DMS79 treated with DMSO at 0.1 percent for 48 hours (cell line): ENCODE measurements at places on chromosomes 13 and 19.
A peak's percentile ranks its signal among the peaks of the same experiment; 100 is the strongest.

- DNase-seq, result no peak
Measured at GRCh38 chr13:46097015-46097414, 7.8 kb downstream of the CPB2 start.

DNA sequence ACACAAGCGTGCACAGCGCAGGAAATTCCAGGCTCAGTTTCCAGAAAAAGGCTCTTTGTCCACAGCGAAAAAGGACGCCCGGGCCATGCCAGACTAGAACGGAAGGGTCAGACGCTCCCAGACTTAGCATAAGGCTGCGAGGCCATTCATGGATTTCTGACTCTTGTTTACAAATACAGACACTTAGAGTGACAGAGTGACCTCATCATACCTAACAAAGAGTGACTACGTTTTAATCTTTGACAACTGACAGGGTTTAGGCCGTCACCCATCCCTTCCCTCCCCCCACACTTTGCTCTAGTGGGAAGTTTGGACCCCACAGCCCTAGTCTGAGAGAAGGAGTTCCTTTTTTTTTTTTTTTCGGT is 418 bp upstream of the ZNF709 start:
- DNase-seq, result no peak

DNA sequence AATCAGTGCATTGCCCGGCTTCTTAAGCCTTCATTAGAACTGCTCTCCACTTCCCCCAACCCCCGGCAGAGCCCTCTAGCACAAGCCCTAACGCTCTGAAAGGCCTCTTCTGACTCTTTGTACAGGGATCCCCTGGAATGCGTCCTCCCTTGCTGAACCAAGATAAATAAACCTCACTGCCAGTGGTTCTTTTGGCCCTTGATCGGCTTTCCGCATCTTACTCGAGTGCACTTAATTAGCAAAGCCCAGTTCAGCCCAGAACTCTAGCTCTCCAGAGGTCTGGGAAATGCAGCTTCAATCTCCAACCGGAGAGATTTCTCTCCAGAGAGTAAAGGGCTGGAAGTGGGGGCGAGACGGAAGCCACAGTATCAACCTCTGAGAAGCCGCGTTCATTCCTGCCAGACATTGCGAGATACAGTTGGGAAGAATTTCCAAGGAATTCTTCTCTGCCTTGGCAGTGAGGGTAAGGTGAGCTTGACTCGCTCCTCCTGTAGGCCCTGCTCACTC is 8.7 kb upstream of the ZNF444 start:
- peak; percentile 79 for DNase-seq

GRCh38 chr13:20561741-20562140 is 5.2 kb upstream of the IFT88 start:
- DNase-seq, result no peak

DNA sequence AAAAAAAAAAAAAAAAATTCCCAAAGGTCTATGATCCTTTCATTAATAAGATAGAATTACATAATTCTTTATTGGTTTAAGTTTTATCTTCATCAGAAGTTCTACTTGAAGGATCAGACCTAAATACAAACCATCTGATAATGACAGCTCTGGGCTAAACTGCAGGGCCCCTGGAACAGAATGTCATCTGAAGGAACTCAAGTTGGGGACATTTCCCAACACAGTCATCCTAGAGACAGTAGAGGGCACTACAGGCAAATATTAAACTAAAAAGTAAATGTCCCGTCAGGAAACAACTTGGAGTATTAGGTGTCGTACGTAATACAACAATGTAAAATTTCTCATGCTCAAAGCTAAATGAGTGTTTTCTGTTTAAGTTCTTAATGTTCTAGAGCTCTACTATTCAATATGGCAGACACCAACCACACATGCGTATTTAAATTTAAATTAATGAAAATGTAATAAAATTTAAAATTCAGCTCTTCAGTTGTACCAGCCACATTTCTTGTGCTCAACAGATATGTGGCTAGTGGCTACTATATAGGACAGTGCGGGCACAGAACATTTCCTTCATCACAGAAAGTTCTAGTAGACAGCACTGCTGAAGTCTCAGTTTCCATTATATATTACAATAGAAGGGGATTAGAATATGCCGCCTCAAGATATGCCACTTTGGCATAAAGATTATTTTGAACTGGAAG is 21.8 kb upstream of the NAXD start:
- peak; percentile 69 for DNase-seq

DNA sequence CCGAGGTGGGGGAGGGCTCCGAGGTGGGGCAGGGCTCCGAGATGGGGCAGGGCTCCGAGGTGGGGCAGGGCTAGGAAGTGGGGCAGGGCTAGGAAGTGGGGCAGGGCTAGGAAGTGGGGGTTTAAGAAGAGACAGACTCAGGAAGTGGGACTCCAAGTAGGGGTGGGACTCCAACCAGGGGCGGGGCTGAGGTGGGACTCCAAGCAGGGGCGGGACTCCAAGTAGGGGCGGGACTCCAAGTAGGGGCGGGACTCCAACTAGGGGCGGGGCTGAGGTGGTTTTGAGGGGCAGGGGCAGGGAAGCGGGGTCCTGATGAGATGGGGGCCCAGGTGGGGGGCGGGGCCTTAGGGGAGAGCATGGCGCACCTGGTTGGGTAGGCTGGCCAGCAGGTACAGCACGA is 13.6 kb downstream of the CFD start:
- DNase-seq, result no peak

GRCh38 chr19:54959840-54960239 is 6.3 kb upstream of the NLRP2 start:
- no peak for DNase-seq

DNA sequence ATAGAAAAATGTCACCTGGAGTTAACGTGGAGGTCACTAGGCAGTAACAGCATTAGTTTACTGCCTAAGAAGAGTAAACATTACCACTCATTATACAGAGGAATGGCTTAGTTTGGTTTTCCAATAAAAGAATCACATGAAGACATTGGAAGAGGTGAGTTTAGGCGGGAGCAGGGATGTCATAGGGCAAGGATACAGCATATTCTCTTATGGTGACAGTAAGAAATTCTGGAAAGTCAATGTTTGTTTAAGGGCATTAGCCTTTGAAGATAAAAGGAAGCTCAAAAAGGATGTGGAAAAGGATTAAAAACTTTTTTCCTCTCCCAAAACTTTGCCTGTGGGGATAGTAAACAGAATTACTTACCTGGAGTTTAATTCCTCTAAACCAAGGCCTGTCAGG is 4.1 kb downstream of the POLR1D start:
- no peak for DNase-seq

DNA sequence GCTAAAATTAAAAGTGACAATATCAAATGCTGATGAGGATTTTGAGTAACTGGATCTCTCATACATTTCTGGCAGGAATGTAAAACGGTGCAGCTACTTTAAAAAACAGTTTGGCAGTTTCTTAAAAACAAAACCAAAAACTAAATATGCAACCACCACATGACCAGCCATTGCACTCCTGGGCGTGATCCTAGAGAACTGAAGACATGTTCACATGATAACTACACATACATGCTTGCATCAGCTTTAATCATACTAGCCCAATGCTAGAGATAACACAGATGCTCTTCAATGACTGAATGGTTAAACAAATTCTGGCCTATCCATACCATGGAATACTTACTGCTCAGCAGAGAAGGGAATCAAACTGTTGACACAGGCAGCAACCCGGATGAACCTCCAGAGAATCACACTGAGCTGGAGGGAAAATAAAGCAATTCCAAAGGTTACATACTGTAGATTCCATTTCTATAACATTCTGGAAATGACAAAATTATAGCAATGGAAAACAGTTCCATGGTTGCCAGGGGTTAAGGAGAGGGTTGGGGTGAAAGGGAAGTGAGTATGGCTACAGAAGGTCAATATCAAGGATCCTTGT is 25.5 kb upstream of the NAXD start:
- DNase-seq, result no peak

- no peak for DNase-seq
Measured at GRCh38 chr19:50822661-50823208, 852 bp downstream of the KLK1 start.

DNA sequence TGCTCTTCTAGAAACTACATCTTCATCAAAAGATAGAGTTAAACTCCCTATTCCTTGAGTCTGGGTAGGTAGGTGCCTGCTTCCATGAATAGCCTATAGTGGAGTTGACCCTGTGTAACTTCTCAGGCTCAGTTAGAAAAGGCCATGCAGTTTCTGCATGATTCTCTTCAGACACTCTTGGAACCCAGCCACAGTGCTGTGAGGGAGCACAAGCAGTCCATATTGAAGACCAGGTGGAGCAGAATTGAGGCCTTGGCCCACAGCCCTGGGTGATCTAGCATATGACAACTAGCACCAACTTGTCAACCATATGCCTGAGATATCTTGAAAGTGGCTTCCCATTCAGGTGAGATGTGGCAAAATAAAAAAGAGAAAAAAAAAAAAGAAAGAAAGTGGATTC is 10.3 kb upstream of the PAN3 start:
- DNase-seq, result no peak
